Activated T-helper 1 cell treated with Interleukin-2 at 50 U/mL for 16 hours (primary cell): ENCODE measurements at places on chromosomes 1 and 21.

DNA sequence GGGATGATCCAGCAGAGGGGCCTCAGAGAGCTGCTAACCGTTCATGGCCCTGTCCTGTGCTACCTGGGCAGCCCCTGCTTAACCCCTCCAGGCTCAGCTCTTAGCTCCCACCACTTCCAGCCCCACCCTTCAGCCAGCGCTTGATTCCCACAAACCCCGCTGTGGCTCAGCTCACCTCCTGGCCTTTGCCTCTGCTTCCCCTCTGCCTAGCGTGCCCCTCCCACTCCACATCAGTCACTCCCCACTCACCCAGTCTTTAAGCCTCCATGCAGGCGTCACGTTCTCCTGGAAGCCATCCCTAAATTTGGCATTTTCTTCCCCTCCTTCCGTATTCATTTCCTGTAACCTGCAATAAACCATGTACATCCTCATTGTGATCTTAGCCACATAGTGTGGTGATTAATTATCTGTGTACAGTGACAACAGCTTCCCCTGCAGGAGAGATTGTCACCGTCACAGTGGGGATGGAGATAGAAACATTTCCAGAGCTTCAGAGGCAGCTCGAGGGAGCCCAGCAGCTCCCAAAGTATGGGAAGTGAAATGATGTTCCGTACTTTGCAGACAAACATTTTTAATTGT lies 65.5 kb downstream of the EPHB2 start:
- no peak for DNase-seq

- DNase-seq = no peak
These were observed 414.6 kb upstream of the PTBP2 start for GRCh38 chr1:96306809-96307560.

DNA sequence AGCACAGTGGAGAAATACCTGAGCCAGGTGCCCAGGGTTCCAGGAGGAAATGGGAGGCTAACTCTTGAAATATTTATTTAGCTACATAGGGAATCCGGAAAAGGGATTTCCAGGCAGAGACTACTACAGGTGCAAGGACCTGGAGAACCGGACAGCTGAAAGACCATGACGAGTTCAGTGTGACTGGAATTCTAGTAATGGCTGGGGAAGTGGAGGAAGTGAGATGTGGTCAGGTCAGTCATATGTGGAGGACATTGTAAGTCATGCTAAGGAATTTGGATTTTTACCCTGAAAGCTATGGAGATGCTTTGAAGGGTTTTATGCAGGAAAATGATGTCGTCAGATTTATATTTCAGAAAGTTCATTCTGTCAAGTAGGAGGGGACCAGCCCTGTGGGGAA lies 1.8 kb downstream of the CAP1 start:
- DNase-seq = no peak

DNA sequence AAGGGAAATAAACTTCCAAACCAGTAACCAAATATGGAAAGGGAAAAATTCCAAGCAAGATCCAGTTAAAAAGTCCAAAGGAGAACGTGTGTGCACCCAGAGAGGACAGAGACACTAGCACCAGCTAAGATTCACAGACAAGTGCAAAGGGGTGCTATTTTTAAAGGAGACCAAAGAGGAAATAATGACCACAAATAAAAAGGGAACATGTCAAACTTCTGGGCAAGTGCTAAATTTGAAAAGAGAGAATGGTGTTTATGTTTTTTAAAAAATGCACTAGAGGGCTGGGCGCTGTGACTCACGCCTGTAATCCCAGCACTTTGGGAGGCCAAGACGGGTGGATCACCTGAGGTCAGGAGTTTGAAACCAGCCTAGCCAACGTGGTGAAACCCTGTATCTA lies 8.6 kb downstream of the JAM2 start:
- no peak for DNase-seq

- DNase-seq = no peak
These were observed 227.9 kb downstream of the KCNH1 start for GRCh38 chr1:210905944-210906453.

DNA sequence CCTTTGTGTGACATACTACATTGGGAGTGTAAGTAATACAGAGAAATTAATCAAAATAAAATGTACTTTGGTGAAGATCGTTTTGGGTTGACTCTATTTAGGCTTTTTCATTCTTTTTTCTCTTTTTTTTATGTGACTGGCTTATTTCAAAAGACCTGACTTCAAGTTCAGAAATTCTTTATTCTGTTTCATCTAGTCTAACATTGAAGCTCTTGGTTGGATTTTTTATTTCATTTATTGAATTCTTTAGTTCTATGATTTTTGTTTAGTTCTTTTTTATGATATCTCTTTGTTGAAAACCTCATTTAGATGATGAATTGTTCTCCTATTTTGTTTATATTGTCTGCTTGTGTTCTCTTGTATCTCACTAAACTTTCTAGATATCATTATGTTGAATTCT lies 35.6 kb downstream of the SLC35A3 start:
- no peak for DNase-seq

DNA sequence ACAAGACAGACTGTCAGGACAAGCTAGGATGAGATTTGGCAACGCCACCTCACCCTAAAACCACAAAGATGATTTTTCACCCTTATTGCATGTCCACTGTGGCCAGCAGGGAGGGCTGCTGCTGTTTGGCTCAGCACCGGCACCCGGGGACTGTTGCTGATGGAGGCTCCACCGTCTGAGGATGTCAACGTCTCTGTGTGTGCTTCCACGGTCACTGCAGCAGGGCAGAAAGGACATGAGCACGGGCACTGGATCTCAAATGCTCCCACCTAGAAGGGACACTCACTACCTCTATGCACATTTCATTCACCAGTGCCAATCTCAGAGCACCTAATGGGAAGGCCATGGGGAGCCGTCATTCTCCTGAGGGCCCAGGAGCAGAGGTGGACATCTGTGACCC lies 599.6 kb downstream of the PTPRU start:
- DNase-seq = no peak

DNA sequence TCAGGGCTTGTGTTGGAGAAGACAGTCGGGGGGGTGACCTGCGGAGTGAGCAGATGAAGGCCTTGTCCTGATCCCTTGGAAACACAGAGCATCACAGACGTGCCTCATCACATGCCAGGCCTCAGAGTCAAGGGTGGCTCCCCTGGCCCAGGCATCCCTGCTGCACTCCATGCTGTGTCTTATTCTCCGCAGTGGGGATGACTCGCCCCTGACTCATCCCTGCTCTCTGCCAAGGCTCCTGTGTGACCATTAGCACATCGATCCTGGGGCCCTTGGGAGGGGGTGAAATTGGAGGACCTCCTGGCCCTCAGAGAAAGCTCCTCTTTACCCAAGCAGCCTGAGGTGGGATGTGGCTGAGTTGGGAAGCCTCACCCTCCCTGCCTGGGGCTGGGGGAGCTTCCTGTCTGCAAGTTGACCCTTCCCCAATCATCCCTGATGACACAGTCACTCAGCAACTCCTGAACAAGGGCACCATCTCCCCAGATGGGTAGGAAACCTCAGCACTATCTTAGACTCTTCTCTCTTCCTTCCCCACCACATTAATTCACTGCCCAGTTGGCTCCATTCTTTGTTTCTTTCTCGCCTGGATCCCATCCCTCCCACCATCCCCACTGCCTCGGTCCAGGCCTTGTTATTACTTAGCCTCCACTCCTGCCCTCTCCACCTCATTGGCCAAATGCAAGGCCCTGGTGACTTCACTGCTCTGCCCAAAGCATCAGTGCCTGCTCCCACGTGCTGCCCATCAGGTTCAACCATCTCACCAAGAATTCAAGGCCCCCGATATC lies 74.6 kb downstream of the CAMK2N1 start:
- DNase-seq = no peak

GRCh38 chr1:29057700-29058099 lies 66.0 kb downstream of the TMEM200B start:
- DNase-seq = no peak

GRCh38 chr21:33374450-33375096 lies 28.6 kb upstream of the IFNGR2 start:
- DNase-seq = peak; percentile 26

GRCh38 chr1:240737766-240738265 lies 125.9 kb upstream of the GREM2 start:
- DNase-seq = no peak

GRCh38 chr21:44816761-44817505 lies 929 bp downstream of the SUMO3 start:
- DNase-seq = no peak

DNA sequence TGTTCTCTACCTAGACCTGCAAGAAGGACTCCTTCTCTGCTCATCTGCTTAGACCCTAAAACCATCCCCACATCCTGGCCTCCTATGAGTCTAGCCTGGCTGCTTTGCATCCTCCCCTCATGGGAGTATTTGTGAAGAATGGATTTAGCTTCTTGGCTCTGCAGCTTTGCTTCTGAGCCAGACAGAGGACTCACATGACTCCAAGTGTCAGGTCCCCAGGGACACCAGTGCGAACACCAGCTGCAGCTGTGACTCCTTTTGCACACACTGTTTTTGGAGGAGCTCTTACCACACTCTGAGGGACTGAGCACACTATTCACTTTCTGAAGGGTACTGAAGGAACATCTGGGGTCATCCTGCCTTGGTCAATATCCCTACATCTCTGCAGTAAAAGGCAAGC lies 131.8 kb upstream of the SGIP1 start:
- DNase-seq = no peak

GRCh38 chr1:116345843-116346242 lies 27.2 kb upstream of the ATP1A1 start:
- DNase-seq = peak; percentile 9

DNA sequence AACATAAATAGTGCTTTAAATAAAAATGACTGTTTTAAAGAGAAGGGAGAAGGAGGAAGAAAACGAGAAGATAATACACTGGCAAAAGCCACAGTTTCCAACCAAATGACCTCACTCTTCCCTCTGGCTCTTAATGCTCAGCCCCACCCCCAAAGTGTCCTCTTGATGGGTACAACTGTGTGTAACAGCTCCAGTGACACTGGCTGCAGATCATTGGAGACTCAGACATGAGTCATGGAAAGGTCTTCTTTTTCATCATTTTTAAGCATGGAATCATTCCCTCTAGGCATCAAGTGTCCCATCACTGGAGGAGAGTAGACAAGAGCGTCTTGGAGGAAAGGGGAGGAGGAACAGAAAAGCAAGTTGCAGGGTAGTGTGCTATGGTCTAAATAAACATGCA lies 333.0 kb downstream of the PAPPA2 start:
- DNase-seq = no peak

DNA sequence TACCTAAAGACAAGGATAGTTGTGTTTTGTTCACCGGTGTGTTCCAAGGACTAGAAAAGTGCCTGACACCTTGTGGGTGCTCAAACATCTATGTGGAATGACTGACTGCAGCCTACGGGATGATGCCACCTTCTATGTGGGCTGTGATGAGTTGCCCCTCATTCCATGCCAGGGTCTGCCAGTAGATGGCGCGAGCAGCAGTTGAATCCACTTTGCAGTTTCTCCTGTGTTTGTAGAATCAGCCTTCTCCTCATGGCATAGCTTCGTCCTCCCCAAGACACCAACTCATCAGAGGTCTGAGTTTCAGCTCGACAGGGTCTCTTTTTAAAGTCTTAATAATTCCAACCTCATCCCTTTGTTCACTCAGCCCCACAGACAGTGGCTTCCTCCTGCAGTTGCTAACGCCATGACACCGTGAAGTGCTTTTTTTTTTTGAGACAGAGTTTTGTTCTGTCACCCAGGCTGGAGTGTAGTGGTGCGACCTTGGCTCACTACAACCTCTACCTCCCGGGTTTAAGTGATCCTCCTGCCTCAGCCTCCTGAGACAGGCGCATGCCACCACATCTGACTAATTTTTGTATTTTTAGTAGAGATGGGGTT lies 133.7 kb downstream of the CAPN8 start:
- DNase-seq = no peak

DNA sequence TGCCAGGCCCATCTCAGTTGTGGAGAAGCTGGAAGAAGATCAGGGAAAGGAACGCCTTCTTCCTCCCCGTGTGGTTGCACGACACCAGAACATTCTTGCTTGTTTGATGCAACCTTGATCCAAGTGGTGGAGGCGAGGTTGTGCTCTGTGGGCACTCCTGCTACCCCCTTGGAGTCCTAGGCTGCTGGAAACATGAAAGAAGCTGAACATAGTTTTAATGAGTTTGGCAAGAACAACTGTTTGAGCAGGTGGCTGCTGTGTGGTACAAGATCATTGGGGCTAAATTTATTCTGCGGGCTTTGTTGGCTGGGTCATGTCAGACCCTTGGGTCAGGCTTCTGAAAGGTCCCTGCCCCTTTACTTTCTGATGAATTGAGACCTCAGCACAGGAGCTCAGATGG lies 5.9 kb downstream of the KAZN start:
- no peak for DNase-seq

GRCh38 chr1:98211271-98211845 lies 290.5 kb upstream of the DPYD start:
- no peak for DNase-seq
